ENCODE measurements at places on chromosomes 5 and 9.

DNA sequence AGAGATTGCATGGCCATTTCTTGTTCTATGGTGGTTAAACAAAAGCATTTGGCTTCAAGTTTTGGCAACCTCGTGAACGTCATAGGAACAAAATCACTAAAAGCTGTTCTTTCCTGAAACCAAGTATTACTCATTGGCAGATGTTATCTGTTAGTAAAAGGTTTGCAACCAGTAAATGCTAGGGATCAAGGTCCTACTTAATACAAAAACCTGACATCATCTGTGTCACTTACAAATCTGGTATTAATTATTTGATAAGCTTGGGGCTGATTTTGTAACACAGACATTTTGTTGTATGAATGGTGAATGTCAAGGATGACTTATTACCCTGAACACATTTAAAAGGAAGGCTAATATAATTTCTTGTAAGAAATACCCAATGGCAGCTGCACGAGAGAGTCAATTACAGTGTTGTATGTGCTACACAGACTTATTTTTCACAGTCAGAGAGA lies 486.4 kb upstream of the ZNF608 start:
- DNase-seq = peak; percentile 94

DNA sequence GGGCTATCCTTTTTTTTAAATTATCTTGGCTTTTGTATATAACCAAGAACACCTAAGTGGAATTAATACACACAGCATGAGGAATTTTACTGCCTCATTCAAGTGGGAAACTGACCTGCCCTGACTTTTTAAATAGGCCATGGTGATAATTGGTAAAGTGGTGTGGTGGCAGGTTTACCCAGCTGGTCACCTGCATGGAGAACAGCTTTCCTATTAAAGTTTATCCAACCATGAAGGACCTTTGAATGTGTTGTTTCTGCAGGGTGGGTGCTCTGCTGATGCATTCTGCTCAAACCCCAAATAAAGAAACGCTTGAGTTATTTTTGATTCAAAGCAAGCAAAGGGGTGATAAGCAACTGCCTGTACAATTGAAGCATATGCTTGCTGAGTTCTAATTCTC lies 261.0 kb upstream of the GRIN3A start:
- no peak for DNase-seq

DNA sequence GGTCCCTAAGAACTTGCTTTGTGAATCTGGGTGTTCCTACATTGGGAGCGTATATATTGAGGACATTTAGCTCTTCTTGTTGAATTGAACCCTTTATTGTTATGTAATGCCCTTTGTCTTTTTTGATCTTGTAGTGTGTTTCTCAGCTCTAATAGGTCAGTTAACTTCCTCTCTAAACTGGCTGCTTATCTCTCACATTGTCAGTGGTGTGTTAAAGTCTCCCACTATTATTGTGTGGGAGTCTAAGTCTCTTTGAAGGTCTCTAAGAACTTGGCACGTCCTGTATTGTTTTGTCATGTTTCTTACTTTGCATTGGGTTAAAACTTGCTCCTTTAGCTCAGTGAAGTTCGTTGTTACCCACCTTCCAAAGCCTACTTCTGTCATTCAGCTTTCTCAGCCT lies 36.2 kb downstream of the RIC1 start:
- DNase-seq = no peak

GRCh38 chr9:121860213-121860612 lies 208.8 kb downstream of the DAB2IP start:
- no peak for DNase-seq

GRCh38 chr5:82386576-82386975 lies 108.4 kb upstream of the RPS23 start:
- no peak for DNase-seq

- no peak for DNase-seq
These were observed 148.3 kb downstream of the PRDM9 start for GRCh38 chr5:23655674-23656073.
